ENCODE measurements at places on chromosomes 7 and 10.
A peak's percentile ranks its signal among the peaks of the same experiment; 100 is the strongest.

DNA sequence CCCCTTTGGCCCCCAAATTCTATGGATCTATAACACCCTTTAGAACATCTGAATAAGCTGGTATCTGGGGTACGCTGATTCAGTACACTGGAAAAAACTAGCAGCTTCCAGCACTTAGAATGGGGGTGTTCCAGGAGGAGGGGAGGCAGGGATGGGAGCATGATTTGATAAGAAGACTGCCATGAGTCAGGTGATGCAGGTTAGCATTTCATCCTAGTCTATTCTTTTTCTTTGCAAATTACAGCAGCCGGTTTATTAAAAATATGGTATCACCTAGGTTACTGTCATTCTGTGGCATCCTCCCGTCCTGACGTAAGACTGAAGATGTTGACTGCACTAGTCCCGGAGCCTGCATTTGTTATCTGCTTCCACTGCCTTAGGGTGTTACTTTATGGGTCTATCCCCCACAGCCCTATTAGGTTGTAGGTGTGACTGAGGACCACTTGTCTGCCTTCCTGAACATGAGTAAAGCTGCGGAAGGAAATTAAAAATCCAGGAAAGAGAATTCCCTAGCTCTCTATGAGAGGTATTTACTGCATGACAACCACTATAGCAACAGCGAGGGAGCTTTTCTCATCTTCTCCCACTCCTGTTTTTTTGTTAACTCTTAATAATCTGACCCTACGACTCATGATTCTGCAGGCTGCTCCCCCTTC is 1.9 kb downstream of the HTR5A start:
- DNase-seq = no peak

DNA sequence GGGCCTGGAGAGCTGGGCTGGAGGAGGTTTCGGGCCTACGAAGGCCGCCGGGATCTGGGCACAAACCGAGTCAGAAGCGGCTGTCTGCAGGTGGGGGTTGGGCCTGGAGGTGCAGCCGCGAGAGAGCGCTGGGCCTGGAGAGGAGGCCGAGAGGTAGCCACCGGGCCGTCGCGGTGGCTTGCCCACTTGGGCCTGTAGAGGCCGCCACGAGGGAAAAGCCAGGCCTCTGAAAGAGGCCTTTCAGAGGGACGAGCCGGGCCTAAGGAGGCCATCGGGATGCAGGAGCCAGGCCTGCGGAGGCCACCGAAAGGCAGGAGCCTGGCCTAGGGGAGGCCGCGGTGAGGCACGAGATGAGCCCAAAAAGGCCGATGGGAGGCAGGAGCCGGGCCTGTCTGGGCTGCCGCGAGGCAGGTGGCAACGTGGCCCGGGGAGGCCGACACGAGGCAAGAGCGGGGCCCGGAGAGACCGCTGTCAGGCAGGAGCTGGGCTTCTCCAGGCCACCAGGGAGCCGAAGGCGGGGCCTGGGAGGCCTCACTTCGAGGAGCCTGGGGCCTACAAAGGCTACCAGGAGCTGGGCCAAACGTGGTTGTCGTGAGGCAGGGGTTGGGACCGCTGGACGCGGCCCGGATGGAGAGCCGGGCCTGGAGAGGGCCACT is 25.6 kb downstream of the MDH2 start:
- DNase-seq = no peak

DNA sequence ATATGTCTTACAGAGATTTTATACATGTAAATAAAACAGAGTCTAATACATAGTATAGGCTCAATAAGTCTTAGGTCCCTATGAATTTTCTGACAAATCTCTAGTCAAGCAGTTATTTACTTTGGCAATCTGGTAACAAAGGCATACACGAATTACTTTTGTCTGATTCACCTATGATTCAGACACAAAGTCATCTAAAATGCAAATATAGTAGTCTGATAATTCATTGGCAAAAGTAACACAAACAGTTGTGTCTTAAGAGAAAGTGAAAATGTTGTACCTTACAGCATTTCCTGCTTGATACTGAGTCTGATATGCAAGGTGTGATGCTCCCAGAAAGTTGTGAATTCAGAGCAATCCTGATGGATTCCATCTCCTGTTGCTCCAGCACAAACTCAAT is 209.4 kb upstream of the PRSS1 start:
- no peak for DNase-seq

DNA sequence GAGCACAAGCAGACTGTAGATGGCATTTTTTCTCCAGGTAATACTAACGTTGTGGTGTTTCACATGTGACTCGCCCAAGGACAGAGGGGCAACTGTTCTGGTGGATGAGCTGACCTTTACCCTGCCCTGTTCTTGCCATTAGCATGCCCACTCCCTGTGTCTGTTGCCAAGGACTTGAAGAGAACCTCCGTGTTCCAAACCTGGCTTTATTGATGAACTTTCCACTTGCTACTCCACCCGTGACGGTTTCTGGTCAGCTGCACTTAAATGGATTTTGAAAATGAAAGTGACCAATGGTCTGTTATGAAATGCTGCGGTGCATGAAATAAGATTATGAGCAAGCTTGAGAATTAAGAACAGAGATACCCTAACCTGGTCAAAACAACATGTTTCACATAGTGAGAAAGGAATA is 30.4 kb downstream of the LRRC4 start:
- DNase-seq = no peak

GRCh38 chr7:24958399-24958798 is 21.6 kb downstream of the OSBPL3 start:
- no peak for DNase-seq

DNA sequence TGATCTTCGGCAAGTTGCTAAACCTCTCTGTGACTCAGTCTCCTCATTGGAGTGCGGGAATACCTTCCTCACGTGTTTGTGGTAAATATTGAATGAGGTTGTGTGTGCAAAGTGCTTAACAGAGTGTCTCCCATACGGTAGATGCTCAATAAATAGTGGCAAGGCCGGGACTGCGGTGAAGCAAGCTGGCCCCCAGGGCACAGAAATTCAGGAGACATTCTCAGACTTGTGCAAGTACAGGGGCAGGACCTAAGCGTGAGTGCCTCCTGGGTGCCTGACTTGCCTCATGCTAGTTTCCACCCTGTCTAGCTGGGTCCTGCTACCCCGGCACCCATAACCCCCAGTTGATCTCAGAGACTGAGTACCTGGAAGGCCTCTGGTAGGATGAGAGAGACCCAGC is 97.8 kb downstream of the CDH23 start:
- DNase-seq = no peak

- no peak for DNase-seq
Observed at GRCh38 chr10:132632091-132632561, 94.5 kb downstream of the INPP5A start.

- DNase-seq = no peak
Observed at GRCh38 chr7:129853661-129854268, 99.0 kb downstream of the UBE2H start.

DNA sequence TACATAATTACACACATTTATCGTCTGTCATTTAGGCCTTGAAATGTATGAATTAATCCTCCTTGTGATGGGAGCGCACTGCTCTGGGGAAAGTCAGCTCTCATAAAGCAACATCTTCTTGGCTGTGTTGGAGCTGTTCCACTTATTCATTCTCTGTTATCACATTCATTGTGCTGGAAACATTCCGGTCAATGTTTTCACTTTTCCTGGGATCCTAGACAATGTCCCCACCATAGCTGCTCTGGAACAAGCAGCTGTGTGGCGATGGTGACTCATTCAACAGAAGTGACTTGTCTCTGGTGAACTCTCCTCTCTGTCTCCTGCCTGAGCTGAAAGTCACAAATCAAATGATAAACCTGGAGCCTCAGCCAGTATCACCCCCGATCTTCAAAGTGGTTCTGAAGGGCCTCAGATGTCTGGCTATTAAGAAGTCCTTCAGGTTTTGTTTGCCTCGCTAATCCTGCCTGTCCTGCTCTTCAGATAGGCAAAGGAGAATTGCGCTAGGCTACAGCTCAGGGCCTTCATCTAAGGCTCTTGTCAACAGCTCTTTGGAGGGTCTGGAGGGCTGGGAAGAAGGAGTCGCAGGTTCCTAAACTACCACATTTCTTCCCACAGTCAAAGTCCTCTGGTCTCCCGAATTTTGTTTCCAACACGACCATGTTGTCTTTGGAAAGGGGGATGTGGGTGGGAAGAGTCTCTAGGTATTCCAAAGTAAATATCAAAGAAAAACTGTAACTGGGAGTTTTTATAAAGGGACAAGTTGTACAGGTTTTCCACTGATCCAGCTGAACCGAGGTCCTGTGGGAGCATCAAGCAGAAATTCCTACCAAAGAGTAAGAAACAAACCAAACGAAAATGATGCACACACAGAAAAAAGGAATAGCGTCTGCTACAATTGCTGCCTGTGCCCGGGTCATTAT is 29.3 kb downstream of the KLF6 start:
- DNase-seq = no peak

DNA sequence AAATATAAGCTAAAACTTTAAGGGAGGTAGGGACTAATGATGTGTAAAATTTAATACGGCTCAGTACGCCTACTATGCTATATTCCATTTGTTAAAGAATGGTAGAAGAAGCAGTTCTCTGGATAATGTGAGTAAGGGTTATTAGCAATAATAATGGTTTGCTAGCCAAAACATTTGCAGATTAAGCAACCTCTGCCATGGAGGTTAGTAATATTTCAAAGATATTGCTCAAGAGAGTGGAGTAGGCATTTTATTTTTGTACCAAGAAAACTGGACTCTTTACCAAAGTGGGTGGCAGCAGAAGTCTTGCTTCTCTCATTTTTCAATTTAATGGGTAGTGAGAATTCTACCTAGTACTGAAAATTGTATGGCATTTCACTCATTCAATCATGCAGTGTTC is 158.9 kb upstream of the TMEM106B start:
- no peak for DNase-seq

DNA sequence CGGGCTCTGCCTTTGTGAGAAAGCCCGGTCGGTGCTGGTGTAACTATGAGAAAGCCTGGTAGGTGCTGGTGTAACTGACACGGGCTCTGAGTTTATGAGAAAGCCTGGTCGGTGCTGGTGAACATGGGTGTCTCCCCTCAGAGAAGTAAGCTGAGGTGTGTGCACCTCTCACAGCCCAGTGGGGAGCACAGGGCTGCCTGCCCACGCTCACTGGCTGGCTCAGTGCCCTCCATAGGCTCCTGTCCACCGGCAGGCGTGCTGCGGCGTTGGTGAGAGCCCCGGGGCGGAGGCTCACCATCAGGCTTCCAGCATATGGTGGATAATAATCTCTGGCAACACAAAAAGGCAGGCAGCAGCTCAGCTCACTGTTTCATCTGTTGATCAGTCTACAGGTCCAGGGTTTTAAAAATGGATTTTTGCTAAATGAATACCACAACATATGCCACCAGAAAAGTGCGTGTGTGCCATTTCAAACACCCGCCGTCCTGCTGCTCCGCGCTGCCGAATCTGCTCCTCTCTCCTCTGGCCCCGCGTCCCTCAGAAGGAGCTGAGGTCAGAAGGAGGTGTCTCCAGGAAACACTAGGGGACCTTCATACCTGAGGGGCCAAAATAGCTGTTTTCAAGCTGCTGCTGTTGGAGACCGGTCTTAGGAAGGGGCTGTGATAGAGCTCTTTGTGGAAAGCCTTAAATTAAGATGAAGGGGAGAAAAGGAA is 365.7 kb downstream of the DNAJB6 start:
- no peak for DNase-seq

- DNase-seq = no peak
Observed at GRCh38 chr10:27345455-27345920, 104.9 kb upstream of the ACBD5 start.

- DNase-seq = no peak
Observed at GRCh38 chr7:123425246-123425645, 109.1 kb downstream of the IQUB start.

DNA sequence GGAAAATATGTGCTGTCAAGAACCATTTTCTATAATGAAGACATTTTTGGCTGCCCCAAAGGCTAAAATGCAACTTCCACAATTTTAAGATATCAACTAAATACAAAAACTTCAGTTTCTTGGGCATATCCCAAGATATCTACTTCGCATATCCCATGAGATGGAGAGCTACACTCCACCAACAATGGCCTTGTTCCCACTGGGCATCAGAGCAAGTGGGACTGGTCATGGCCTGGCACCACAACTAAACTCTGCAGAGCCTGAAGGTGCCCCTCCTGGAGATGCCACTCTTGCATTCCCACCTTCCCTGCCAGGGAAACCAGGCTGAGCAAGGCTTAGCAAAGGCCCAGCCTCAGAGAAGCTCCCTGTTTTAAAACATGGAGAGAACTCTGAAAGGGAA is 75.8 kb upstream of the LRRC17 start:
- no peak for DNase-seq

DNA sequence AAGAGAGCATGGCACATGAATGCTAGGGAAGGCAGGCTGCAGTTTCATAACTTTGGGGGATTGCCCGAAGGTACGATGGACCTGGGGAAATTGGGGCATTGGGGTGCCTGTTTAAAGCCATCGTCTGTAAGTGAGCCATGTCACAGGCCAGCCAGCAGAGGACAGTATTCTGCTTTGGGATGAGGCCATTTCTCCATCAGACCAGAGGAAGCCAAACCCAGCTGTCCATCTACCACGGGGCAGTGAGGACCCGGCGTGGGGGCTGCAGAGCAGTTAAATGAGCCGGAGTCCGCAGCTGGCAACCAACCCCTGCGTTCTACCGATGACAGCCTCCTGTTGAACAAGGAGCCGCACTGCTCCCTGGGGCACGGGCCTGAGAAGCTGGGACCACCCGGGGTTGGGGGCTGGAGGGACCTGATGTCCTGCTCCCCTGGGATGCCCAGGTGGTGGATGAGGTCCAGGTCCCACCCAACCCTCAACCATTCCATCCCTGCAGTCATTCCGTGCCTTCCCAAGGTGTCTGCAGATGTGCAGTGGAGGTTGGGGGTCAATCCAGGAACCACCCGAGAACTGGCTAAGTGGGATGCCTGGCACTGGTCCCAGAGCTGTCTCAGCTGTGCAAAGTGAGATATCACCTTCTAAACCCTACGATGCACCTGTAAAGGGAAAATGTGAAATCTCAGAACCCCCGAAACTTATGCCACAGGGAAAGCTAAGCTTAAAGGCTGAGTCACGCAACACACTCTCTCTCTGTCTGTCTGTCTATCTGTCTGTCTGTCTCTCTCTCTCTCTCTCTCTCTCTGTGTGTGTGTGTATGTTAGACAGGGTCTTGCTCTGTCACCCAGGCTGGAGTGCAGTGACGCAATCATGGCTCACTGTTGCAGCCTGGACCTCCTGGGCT is 12.1 kb upstream of the RHBDD2 start:
- DNase-seq = peak; percentile 71

- DNase-seq = no peak
Observed at GRCh38 chr10:132407243-132407746, 10.3 kb downstream of the PWWP2B start.

DNA sequence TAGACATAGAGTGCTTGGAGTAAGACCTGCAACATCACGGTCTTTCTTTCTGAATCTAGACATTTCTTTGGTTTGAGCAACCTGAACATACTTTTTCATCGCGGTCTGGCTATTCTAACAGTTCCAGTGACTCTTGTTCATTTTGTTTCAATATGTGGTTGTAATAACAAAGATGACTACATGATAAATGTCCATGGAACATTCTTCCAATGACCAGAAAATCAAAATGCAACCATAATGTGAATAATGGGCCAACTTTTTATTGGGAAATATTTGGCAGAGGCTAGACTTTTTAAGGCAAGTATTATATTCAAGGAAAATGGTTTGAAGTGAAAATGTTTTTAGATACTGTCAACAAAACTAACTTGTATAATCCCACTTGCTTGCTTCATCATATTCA is 282.5 kb downstream of the INHBA start:
- DNase-seq = no peak

- DNase-seq = no peak
Observed at GRCh38 chr10:118732245-118733165, 22.3 kb downstream of the CACUL1 start.

Data from NCI-H345 (cell line).